Stimulated activated CD8-positive, alpha-beta memory T cell treated with anti-CD3 and anti-CD28 coated beads, Interleukin-15, amount 100 ng/mL, for 24 hours (primary cell): ENCODE measurements at places on chromosomes 3 and 15.

DNA sequence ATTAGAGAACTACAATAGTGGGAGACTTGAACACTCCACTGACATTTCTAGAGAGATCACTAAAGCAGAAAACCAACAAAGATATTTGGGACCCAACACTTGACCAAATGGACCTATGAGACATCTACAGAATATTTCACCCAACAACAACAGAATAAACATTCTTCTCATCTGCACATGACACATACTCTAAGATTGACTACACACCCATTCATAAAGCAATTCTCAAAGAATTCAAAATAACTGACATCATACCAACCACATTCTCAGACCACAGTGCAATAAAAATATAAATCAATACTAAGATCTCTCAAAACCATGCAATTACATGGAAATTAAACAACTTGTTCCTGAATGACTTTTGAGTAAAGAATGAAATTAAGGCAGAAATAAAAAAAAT lies 473.7 kb downstream of the LPP start:
- no peak for DNase-seq

GRCh38 chr3:158961471-158961870 lies 159.6 kb downstream of the MFSD1 start:
- no peak for DNase-seq

DNA sequence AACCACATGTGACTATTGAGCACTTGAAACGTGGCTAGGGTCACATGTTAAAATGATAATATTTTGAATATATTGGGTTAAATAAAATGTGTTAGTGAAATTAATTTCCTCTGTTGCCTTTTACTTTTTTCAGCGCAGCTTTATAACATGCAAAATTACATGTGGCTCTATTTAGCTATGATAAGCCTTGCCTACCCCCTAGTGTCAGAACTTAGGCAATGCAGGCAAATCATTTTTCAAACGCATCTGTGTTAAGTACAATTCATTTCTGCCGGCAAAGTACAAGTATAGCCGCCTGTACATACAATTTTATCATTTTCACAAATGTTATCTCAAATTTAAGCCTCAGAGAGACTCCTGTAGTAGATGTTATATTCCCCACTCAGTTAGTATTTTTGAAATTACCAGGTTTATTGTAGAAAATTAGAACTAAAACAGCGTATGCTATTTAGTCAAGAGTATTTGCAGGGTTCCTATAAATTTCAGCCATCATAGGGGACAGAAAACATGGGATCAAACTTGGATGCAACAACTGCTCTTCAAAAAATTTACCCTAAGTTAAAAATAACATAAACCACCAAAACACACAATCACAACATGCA lies 56.1 kb downstream of the TAFA4 start:
- no peak for DNase-seq

GRCh38 chr15:71921191-71921590 lies 110.8 kb downstream of the NR2E3 start:
- DNase-seq = no peak

DNA sequence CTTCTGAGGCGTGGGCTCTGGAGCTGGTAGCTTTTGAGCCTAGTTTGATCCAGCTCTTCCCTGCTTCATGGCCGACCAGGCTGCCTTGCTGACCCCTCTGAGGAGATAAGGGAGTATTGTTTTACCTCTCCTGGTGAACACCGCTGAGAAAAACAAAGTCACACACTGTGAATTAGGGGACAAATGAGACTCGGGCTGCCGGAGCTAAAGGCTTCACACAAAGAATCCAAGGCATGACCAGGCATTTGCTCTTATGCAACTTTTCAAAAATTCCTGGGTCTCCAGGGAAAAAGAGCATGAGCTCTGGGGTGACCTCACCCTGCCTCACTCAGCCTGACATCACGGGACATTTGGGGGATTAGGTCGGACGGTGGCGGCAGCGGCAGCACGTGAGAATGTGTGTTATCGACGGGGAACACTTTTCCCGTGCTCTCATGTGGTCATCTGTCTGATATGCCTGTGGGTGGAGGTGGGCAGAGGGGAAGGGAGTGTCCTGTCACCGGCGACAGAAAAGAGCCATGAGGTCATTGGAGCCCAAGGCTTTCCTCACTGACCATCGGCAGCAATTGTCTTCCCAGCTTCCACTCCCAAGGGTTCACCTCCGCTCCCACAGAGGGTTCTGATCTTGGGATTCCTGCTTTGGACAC lies 61.0 kb downstream of the TMEM44 start:
- DNase-seq = no peak

DNA sequence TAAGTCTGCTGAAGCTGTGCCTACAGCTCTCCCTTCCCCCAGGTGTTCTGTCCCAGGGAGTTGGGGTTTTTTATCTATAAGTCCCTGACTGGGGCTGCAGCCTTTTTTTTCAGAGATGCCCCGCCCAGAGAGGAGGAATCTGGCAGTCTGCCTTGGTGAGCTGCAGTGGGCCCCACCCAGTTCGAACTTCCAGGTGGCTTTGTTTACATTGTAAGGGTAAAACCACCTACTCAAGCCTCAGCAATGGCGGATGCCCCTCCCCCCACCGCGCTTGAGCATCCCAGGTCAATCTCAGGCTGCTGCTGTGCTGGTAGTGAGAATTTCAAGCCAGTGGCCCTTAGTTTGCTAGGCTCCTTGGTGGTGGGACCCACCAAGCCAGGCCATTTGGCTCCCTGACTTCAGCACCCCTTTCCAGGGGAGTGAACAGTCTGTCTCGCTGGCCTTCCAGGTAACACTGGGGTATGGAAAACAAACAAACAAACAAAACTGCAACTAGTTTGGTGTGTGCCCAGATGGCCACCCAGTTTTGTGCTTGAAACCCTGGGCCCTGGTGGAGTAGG lies 189.4 kb downstream of the MFSD1 start:
- no peak for DNase-seq

DNA sequence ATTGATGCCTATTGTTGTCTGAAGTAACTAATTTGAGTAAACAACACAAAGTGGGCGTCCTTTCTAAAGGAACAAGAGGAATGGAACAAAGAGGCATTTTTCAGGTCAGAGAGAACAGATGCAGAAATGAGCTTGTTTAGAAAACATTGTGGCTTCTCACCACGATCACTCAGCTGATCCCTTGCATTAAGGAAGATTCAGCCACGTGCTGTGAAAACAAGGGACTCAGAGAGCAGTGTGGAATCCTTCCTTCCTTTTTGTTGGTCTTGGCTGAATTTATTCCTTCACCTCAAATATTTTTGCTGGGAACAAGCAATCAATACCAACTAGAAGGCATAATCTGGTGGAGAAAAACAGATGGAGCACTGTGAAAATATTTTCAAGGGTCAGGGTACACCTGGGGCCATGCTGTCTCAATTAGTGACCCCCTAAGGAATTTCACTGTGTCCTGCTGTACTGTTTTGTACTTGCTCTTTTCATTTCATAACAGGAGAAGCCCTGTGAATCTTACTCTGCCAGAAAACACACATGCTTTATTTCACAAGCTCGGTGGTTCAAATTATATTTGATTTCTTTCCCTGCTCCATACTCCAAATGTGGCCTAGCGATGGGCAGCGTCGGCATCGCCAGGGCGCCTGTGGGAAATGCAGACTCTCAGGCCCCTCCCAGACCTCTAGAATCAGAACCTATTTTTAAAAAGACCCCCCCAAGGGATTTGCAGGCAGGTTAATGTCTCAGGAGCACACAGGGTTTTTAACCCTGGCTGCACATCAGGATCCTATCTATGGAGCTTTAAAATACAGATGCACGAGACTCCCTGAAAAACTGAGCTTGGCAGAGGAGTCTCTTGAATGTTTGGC lies 11.6 kb upstream of the SLC6A20 start:
- DNase-seq = no peak

- DNase-seq = no peak
Measured at GRCh38 chr3:100737334-100737733, 28.0 kb downstream of the TFG start.

DNA sequence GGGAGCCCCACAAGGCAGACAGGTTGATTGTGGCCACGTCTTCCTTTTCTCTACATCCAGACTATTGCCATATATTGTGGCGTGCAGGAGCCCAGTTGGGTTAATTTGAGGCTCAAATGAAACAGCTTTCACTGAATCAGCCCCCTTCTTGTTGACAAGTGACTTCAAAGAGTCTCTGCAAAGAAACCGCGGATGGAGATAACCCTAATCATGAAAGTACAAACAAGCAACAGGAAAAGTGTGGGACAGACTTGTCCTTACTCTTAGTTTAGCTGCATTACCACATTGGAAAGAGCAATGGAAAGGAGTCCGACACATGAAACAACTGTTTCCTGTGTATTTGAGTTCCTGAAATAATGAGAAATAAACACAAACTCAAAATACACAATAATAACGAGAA lies 3.3 kb downstream of the TMEM40 start:
- DNase-seq = no peak

DNA sequence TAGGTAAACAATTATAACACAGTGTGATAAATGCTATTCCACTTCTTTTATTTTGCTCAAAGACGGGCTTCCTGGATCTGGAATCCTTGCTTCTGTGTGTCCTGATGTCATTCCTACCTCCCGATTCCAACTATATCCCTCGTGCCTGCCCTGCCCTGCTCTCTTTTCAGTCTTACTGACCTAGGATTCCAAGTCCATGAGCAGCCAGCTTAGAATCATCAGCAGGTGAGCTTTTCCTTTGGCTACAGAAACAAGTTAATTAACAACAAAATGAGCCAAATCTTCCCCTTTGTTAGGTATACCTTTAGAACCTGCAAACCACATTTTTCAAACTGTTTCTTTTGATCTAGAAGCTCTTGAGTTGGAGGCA lies 21.9 kb upstream of the KPNA1 start:
- no peak for DNase-seq

DNA sequence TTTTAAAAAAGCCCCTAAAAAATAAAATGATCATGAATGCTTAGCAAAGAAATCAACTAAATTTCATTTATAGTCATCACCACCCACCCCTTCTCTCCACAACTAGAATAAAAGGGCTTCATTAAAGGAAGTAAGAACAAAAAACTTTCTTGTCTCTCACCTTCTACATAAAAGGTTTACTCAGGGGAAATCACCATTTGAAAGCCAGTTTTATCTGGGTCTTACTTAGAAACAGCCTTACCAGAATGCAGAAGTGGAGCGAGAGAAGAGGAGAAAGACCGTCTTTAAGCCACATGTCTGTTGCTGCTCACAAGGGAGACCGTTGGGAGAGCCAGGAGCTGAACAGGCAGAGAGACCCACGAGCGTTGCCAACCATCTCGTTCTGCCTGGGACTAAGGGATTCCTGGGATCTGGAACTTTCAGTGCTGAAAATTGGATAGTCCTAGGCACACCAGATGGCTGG lies 350.1 kb upstream of the PROK2 start:
- no peak for DNase-seq

DNA sequence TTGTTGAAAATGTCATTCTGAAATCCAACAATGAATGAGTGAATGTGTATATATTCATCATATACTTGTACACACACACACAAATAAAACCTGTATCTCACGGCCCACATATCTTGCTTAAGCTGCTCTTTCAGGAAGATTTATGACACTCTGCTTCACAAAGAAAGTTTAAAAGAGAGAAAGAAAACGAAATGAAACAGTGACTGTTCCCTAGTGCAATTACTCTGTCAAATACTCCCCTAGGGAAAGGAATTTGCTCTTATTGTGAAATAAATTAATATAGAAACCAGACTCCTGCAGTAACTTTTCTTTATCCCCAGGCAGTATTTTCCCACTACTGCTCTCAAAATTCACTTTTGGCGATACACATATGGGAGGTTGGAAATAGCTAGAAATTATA lies 329.1 kb downstream of the VPS13C start:
- DNase-seq = no peak

- DNase-seq = no peak
Measured at GRCh38 chr15:33517944-33518343, 207.2 kb downstream of the RYR3 start.

- DNase-seq = no peak
Measured at GRCh38 chr15:99762288-99762687, 29.1 kb upstream of the LYSMD4 start.
